ENCODE measurements at places on chromosomes 11 and 22. TPM values are rescaled to one million over a fixed set of nuclear protein-coding genes. Genes with fewer than 3 reads are reported as not detected.

The C1QTNF6 gene
- 2.1 TPM for total RNA-seq

The CTTN gene
- total RNA-seq: 286 TPM

The C1QTNF4 gene
- not detected for total RNA-seq

The OR52E8 gene
- total RNA-seq: not detected

The MUC5AC gene
- total RNA-seq: not detected

The SHISA8 gene
- not detected for total RNA-seq

The SLC22A25 gene
- total RNA-seq: not detected

The SEPTIN3 gene
- 7.7 TPM for total RNA-seq

The LRRC4C gene
- not detected for total RNA-seq

The ANKK1 gene
- not detected for total RNA-seq

The MS4A18 gene
- not detected for total RNA-seq

The GRAMD4 gene
- 12.9 TPM for total RNA-seq

The PLAAT4 gene
- 11.9 TPM for total RNA-seq

The ANGPTL5 gene
- not detected for total RNA-seq

The SCN3B gene
- 0.05 TPM for total RNA-seq

The KBTBD3 gene
- total RNA-seq: 1.3 TPM

The GSTT2B gene
- 7.5 TPM for total RNA-seq

The CDC45 gene
- 45.7 TPM for total RNA-seq

The TCN1 gene
- not detected for total RNA-seq

The CPSF7 gene
- 34.3 TPM for total RNA-seq

The WNT11 gene
- total RNA-seq: 2.6 TPM

The SHANK2 gene
- 0.02 TPM for total RNA-seq

The PHOX2A gene
- total RNA-seq: not detected

The SULT4A1 gene
- total RNA-seq: 0.50 TPM

The TRIM48 gene
- not detected for total RNA-seq

The SCARF2 gene
- 38.2 TPM for total RNA-seq

The TRIM29 gene
- 10.2 TPM for total RNA-seq

The CARD10 gene
- total RNA-seq: 20.4 TPM

The ARSA gene
- total RNA-seq: 14.3 TPM
